ENCODE measurements at places on chromosomes 5 and 9. TPM values are rescaled to one million over a fixed set of nuclear protein-coding genes. Genes with fewer than 3 reads are reported as not detected.

The EDIL3 gene
- 1.7 TPM for total RNA-seq

The SLC6A3 gene
- not detected for total RNA-seq

The DND1 gene
- 0.24 TPM for total RNA-seq

The RIMOC1 gene
- total RNA-seq: 12.9 TPM

The PRSS3 gene
- total RNA-seq: not detected

The ARL14EPL gene
- total RNA-seq: not detected

The CFAP157 gene
- not detected for total RNA-seq

- no peak for DNase-seq
Measured at GRCh38 chr5:97854871-97855762, 672.1 kb upstream of the RIOK2 start.

DNA sequence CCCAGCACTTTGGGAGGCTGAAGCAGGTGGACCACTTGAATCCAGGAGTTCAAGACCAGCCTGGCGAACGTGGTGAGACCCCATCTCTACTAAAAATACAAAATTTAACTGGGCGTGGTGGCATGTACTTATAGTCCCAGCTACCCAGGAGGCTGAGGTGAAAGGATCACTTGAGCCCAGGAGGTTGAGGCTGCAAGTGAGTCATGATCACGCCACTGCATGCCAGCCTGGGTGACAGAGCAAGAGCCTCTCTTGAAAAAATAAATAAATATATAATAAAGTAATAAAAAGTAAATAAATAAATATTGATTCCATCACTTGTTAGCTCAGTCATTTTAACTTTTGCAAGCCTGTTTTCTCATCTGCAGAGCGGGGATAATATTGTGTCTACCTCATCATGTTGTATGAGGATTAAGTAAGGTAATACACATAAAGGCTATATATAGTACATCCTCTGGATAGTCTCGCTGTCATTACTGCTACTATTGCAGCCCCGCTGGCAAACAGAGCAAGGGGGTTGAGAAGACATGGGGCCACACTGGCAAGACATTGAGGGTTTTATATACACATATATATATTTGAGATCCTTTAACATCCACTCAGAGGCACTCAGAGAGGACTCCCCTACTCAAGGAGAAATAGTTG is 210.9 kb downstream of the C9orf152 start:
- DNase-seq: no peak

- no peak for DNase-seq
Measured at GRCh38 chr5:116492776-116493175, 81.8 kb downstream of the SEMA6A start.

DNA sequence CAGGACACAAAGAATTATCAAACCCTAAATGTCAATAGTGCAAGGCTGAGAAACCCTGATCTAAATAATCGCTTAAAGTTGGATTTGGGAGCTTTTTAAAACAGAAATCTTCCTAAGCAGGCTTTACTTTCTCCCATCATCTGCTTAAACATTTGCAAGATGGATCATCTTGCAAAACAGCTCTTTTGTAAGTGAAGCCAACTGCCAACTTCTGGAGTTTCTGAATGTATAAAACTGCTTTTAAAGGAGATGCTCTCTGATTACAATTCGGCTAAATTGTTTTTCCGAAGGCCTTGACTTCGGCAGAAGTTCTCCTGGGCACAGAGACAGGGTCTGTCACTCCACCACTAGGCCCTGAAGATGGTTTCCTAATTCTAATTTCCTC is 1.3 kb downstream of the PTPN3 start:
- no peak for DNase-seq

DNA sequence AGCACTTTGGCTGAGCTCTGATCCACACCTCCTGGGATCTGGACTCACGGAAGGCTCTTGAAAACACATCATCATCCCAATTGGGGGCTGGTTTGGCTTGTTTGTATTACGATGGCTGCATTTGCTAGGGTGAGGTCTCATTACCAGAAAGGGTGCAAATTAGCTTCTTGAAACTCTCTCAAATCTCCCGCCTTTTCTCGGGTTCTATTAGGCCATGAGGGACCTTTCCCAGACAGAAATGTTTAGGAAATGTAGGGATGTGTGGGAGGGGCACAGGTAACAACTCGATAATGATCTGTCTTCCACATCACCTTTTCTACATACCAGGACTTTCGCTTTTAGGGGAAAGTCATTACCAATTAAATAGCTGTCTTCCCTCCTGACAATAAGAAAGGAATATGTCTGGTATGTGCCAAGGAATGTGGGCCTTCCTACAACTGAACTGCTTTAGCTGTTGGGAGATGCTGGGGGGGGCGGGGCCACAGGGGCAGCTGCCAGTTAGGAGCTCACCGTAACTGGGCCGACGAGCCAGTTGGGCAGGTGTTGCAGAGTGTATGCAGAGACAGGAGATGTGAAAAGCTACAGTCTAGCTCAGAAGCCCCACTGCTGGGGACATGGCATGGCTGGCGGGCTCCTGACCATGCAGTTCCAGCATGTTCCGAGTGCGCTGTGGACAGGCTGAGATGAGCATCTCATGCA is 71.2 kb downstream of the AK8 start:
- DNase-seq: no peak

- no peak for DNase-seq
Measured at GRCh38 chr9:124359426-124359825, 55.8 kb downstream of the PSMB7 start.

DNA sequence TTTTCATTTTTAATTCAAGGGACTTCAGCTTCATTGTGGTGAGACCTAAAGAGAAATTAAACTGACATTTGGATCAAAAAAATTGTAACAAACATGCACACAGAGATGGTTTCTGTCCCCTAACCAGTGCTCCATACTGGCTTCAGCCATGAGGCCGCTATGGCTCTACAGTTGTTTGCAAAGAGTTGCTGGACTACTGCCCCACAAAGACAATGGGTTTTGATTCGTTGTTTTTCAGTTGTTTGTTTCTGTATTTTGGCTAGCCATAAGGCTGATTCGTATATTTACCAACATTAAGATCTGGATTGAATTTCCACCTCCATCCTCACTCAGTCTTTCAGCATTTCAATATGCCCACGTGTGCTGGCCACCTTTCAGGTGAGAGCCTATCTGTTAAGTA is 163.7 kb upstream of the KIF2A start:
- DNase-seq: no peak

DNA sequence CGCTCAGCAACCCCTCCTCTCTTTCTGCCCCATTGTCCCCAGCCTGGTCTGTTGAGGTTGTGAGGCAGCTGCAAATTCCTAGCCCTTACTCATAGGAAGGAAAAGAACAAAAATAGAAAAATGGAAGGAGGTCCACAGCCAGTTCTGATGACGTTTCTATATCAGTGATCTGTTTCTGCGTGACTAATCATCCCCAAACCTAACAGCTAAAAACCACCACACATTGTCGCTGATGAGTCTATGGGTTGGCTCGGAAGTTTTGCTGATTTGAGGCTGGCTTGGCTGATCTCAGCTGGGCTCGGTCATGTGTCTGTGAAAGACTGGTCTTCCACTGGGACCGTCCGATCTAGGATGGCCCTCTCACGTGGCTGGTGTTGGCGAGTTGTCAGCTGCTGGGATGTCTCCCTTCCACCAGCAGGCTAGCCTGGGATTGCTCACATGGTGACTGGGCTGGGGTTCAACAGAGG is 200.6 kb upstream of the ZNF618 start:
- DNase-seq: peak; percentile 85

DNA sequence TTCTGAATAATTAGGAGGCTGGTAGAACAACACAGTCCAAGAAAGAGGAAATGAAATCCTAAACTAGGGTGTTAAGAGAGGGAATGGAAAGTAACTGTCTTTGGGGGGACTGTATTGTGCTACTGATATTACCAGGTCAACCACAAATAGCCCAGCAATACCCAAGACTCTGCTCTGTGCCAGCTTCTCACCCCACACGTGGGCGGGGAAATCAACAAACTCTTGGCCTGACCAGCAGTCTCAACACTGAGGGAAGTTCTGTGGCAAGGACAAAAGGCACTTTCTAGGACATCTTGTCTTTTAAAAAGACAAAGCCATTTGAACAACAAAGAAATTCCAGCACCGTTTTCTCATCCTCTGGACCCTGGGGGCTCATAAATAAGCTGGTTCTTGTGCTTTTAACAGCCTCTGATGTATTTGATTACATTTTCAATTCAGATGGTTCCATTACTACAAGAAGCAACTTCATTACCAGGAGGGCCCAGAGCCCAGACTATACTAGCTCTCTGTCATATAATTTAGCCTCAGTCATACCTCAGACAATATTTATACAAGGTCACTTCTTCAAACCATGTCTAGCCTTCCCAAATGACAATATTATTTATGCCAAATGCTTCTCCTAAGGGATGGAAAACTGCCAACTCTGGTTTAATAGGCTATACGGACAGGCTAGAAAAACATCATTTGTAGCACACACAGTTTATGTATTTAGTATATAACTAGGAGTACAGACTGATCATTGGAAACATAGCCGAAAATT is 297.8 kb downstream of the CWC27 start:
- no peak for DNase-seq

GRCh38 chr9:131960311-131960710 is 119.4 kb downstream of the MED27 start:
- no peak for DNase-seq

DNA sequence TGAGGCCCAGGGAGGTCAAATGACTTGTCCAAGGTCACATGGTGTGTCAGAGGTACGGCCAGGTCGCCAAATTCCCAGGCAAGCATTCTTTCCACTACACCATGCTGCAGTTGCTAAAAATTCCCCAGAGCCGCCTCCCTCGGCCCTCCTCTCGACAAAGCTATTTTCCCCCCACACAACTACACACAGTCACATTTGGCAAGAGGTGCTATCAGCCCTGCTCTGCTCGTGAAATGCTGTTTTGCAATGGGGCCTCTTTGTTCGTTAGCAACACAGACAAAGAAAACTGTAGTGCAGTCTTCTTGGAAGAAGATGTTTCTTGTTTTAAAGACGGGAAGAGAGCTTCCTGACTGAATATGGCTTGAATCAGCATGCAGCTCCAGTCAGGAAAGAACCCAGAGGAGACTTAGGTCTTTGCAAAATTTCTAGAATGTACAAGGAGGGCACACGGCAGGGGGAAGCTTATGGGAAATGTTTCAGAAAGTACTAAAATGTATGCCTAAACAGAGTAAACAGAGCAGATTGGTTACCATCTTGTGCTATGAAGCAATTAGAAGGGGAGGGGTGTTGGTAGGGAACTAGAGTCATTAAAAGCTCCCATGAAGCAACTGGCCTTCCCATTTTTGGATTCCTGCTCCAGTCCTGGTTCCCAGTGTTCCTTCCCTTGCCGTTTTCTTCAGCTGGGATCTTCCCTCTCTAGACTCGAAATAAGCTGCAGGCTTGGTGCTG is 14.2 kb downstream of the SLIT3 start:
- DNase-seq: no peak

- DNase-seq: no peak
Measured at GRCh38 chr5:147051193-147051592, 172.6 kb upstream of the PPP2R2B start.

- DNase-seq: no peak
Measured at GRCh38 chr5:5285906-5286305, 136.6 kb upstream of the ICE1 start.
